Sciatic nerve (tissue), 2 donors: ENCODE measurements at places on chromosomes 13 and 19.

- no peak for DNase-seq
These were observed 26.9 kb upstream of the RCBTB2 start for GRCh38 chr13:48559638-48560320.

GRCh38 chr13:67150608-67151007 is 79.5 kb downstream of the PCDH9 start:
- no peak for DNase-seq

- no peak for DNase-seq
These were observed 130.4 kb upstream of the MIR17HG start for GRCh38 chr13:91216928-91217700.

DNA sequence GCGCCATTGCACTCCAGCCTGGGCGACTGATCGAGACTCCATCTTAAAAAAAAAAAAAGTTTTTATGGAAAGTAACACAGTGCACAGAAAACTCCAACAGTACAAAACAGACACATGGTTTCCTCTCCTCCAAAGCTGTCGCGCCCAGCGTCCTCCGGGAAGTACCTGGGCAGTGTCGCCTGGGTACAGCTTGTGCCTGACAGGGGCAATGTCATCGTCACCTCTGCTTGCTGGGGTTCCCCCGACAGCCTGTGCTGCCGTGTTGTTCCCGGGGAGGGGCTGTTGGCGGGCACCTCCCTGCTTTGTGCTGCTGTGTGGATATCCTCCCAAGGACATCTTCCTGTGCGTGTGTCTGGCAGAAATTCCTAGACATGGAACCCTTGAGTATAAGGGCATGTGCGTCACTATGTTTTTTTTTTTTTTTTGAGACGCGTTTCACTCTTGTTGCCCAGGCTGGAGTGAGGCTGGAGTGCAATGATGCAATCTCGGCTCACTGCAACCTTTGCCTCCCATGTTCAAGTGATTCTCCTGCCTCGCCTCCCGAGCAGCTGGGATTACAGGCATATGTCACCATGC is 2.4 kb upstream of the F2RL3 start:
- DNase-seq = no peak

DNA sequence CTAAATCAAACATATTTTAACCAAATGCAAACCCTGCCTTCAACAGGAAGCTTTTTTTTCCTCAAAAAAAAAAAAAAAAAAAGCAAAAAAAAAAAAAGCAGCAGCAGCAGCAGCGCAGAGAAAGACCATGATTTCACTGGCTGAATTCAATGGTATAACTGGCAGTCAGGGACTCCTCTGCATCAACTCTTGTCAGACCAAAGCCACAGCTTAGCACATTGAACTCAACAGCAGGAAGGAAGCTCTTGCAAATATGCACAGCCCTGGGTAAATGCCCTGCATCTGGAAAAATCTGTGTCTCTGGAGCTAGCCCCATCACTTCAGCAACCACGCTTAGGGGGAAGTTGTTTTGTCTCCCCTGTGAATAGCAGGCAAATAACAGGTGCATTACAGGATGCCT is 17.6 kb upstream of the DHRS12 start:
- DNase-seq = no peak

DNA sequence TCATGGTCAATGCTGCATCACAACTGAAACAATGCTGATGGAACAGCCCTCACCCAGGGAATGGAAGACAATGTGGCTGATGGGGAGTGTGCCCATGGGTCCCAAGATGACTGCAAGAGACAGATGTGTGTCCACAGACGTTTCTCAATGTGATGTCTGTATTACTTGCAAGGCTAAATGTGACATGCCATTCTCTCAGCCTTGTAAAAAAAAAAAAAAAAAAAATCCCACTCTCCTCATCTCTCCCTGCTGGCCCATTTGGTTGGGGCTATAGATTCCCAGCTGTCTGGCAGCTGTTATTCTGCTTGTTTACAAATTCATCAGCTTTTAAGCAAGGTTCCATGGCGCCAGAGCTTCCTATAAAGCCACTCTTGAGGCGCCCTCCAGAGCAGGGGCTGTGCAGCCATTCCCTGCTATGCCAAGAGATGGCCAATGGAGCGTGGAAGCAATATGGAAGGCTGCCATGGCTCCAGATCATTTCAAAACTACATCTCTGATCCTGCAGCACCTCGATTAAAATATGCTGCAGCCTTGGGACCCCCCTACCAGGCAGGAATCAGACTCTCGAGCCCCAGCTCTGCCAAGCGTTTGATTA is 294.8 kb downstream of the FOXO1 start:
- no peak for DNase-seq
